Pericardium fibroblast (primary cell): ENCODE measurements at places on chromosomes 7 and 10. TPM values are rescaled to one million over a fixed set of nuclear protein-coding genes. Genes with fewer than 3 reads are reported as not detected.

The SFTPA1 gene
- not detected in 2 replicates for total RNA-seq

The EPDR1 gene
- total RNA-seq = 5.8 and 13.9 TPM in 2 replicates

The GLI3 gene
- 5.3 and 7.8 TPM in 2 replicates for total RNA-seq

The MYL7 gene
- total RNA-seq = 4.0 TPM in 1 of 2 replicates, not detected in the other

The TMEM196 gene
- total RNA-seq = 0.34 and 1.5 TPM in 2 replicates

The PRPS1L1 gene
- not detected in 2 replicates for total RNA-seq

The FEZF1 gene
- total RNA-seq = not detected in 2 replicates

The ELFN1 gene
- 0.93 and 2.0 TPM in 2 replicates for total RNA-seq

The GPR37 gene
- total RNA-seq = 0.23 TPM in 1 of 2 replicates, not detected in the other

The NANOS1 gene
- total RNA-seq = 5.2 and 6.0 TPM in 2 replicates

The TFEC gene
- total RNA-seq = not detected in 2 replicates

The GIMAP7 gene
- total RNA-seq = not detected in 2 replicates

The COL13A1 gene
- 3.3 and 4.9 TPM in 2 replicates for total RNA-seq

The PAX2 gene
- total RNA-seq = not detected in 2 replicates

The ATOH7 gene
- not detected in 2 replicates for total RNA-seq

The GIMAP1 gene
- not detected in 2 replicates for total RNA-seq

The PSD gene
- total RNA-seq = 6.4 and 12.1 TPM in 2 replicates

The NKX1-2 gene
- not detected in 2 replicates for total RNA-seq

The FAM237B gene
- total RNA-seq = not detected in 2 replicates

The ACTL6B gene
- not detected in 2 replicates for total RNA-seq

The MDH2 gene
- 84.2 and 96.0 TPM in 2 replicates for total RNA-seq

The AKAP9 gene
- total RNA-seq = 22.3 and 25.7 TPM in 2 replicates

The CREB5 gene
- 1.0 and 2.2 TPM in 2 replicates for total RNA-seq

The GPR146 gene
- total RNA-seq = 5.4 and 18.6 TPM in 2 replicates

The PTPN20 gene
- total RNA-seq = 1.0 TPM in 1 of 2 replicates, not detected in the other

The EGR2 gene
- 3.3 and 5.1 TPM in 2 replicates for total RNA-seq

The KIF11 gene
- 2.2 and 2.8 TPM in 2 replicates for total RNA-seq

The SEMA3E gene
- under 0.01 and 0.09 TPM in 2 replicates for total RNA-seq

The HOXA2 gene
- total RNA-seq = 6.4 TPM in 1 of 2 replicates, not detected in the other

The PTN gene
- 7.4 and 9.5 TPM in 2 replicates for total RNA-seq

The KNDC1 gene
- total RNA-seq = 0.51 and 1.2 TPM in 2 replicates

The MYH16 gene
- not detected in 2 replicates for total RNA-seq

The PLXNA4 gene
- total RNA-seq = 8.2 and 20.1 TPM in 2 replicates

The LOXL4 gene
- total RNA-seq = 6.8 and 12.5 TPM in 2 replicates

The SPAM1 gene
- total RNA-seq = not detected in 2 replicates

The SPAG6 gene
- total RNA-seq = not detected in 2 replicates

The DYNC1I1 gene
- total RNA-seq = 0.12 TPM in 1 of 2 replicates, not detected in the other

The VWA2 gene
- total RNA-seq = not detected in 2 replicates

The VSTM4 gene
- 9.1 and 9.3 TPM in 2 replicates for total RNA-seq

The FAM131B gene
- total RNA-seq = 0.35 and 2.9 TPM in 2 replicates

The UPP1 gene
- total RNA-seq = 18.2 and 23.7 TPM in 2 replicates

The GBX1 gene
- total RNA-seq = not detected in 2 replicates
